T-cell (primary cell): ENCODE measurements at places on chromosomes 5 and 9. TPM values are rescaled to one million over a fixed set of nuclear protein-coding genes. Genes with fewer than 3 reads are reported as not detected.

GOLGA2 gene
- 49.7 TPM for total RNA-seq

DNA sequence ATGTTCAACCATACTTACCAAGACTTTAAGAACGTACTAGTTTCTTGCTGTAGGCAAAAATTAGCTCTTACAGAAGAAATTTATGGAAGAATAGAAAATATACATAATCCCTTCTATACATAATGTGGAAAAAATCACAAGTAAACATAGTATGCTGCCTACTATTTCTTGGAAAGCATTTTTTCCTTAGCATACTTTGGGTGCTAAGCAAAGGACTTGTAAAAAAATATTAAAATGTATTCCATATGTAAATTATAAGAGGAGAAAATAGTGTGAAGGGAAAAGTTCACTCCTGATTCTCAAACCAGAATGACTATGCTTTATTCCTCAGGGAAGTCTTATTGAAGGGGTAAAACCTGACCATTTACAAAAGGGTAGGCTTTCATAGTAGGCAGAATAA, 243.8 kb upstream of the VLDLR start:
- H3K27ac ChIP-seq, result no peak overlapping the region
- no peak for DNase-seq
- no peak overlapping the region for H3K4me3 ChIP-seq
- H3K27me3 ChIP-seq, result no peaks in the 10 kb centered on the region

GRCh38 chr5:131254741-131255140, 9.1 kb upstream of the CDC42SE2 start:
- peaks cover 62% of the 10 kb centered on the region for H3K4me1 ChIP-seq
- no peak for DNase-seq
- no peaks in the 10 kb centered on the region for H3K27me3 ChIP-seq

GPR150 gene
- 1.2 TPM for total RNA-seq

DNA sequence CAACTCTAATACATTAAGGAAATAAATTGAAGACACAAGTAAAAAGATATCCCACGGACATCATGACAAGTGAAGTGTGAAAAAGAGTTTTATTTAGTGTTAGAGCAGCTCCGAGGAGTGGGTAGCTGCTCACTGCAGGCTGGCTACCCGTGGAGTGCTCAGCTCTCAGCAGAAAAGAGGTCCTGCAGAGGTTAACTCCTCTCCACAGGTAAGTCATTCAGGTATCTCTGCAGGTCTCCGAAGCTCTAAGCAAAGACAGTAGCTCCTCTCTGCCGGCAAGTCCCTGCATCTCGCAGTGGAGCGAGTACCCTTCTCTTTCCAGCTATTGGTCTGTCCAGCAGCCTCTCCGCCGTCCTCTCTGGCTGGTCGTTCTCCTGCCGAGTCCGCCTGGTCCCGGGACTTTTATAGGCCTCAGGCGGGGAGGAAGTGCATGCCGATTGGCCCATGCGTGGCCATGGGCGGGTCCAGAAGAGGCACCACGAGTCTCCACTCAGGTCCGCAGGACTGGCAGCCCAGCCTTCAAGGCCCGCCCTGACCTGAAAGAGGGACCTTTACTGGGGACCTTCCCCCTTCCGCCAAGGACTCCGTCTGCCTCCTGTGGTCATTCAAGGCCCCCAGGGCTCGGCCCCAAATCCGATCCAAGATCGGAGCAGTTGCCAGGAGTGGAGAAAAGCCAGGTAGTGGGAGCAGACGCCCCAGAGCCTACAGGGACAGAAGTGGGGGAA, 29.9 kb downstream of the BTNL9 start:
- H3K4me3 ChIP-seq, result no peak overlapping the region
- H3K27me3 ChIP-seq, result peaks cover 3% of the 10 kb centered on the region
- H3K4me1 ChIP-seq, result no peaks in the 10 kb centered on the region
- no peak overlapping the region for H3K27ac ChIP-seq
- H3K36me3 ChIP-seq, result no peaks in the 10 kb centered on the region

COL23A1 gene
- total RNA-seq, result not detected

SPINK7 gene
- total RNA-seq, result not detected

- H3K27me3 ChIP-seq, result no peaks in the 10 kb centered on the region
- H3K36me3 ChIP-seq, result no peaks in the 10 kb centered on the region
- no peak overlapping the region for H3K27ac ChIP-seq
- H3K4me1 ChIP-seq, result no peaks in the 10 kb centered on the region
- no peak overlapping the region for H3K4me3 ChIP-seq
These were observed 14.2 kb upstream of the AGGF1 start for GRCh38 chr5:77015938-77016569.

SOHLH1 gene
- not detected for total RNA-seq

- no peak overlapping the region for H3K27ac ChIP-seq
- no peaks in the 10 kb centered on the region for H3K4me1 ChIP-seq
- no peaks in the 10 kb centered on the region for H3K27me3 ChIP-seq
These were observed 1888.9 kb upstream of the CDH6 start for GRCh38 chr5:29304545-29304944.

- no peak overlapping the region for H3K27ac ChIP-seq
- no peak overlapping the region for H3K4me3 ChIP-seq
- no peaks in the 10 kb centered on the region for H3K36me3 ChIP-seq
- no peaks in the 10 kb centered on the region for H3K4me1 ChIP-seq
These were observed 97.8 kb downstream of the TSSK1B start for GRCh38 chr5:113336975-113337374.

GRCh38 chr5:32143617-32144377, 30.3 kb downstream of the GOLPH3 start:
- no peaks in the 10 kb centered on the region for H3K4me1 ChIP-seq
- H3K4me3 ChIP-seq, result no peak overlapping the region
- DNase-seq, result no peak
- no peak overlapping the region for H3K27ac ChIP-seq
- no peaks in the 10 kb centered on the region for H3K27me3 ChIP-seq

DNA sequence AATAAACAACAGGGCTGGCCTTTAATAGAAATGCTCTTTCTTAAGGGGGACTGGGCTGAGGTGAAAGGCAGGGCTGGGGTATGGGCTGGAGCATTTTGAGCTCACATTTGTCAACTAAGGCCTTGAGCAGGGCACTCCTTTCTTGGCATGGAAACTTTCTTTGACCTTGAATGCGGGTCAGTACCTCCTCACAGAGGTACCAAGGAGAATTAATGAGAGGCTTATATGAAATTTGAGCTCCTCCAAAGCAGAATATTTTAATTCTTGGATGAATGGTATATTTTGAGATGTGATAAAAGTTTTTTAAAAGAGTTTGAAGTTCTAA, 3.1 kb downstream of the CYSTM1 start:
- H3K4me1 ChIP-seq, result peaks cover 8% of the 10 kb centered on the region
- no peaks in the 10 kb centered on the region for H3K36me3 ChIP-seq
- peaks cover 7% of the 10 kb centered on the region for H3K27me3 ChIP-seq
- H3K27ac ChIP-seq, result no peak overlapping the region

GRCh38 chr5:172881691-172882370, 47.8 kb downstream of the ERGIC1 start:
- peak; percentile 4 for DNase-seq
- H3K4me1 ChIP-seq, result no peaks in the 10 kb centered on the region
- H3K27ac ChIP-seq, result no peak overlapping the region
- no peaks in the 10 kb centered on the region for H3K27me3 ChIP-seq
- H3K36me3 ChIP-seq, result peaks cover 3% of the 10 kb centered on the region

DNA sequence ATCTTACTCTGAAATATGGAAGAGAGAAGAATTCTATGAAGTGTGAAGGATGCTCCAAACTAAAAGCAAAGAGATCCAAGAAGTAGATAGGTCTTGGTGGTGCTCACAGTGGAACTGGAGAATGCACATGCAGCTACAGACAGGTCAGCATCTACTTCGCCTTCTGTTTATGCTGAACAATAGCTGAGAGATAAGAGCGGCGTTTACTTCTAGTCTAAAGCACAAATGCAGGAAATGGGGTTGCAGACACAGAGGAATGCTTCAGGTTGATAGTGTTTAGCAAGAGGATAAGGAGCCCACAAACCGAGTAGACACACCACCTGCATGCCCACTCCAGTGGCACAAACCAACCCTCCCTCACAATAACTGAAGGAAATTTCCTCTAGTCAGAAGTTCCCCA, 180.0 kb upstream of the RGMB start:
- no peaks in the 10 kb centered on the region for H3K27me3 ChIP-seq
- DNase-seq, result no peak
- H3K36me3 ChIP-seq, result no peaks in the 10 kb centered on the region
- H3K27ac ChIP-seq, result no peak overlapping the region
- no peaks in the 10 kb centered on the region for H3K4me1 ChIP-seq
- no peak overlapping the region for H3K4me3 ChIP-seq

- no peak overlapping the region for H3K4me3 ChIP-seq
- no peak overlapping the region for H3K27ac ChIP-seq
- H3K4me1 ChIP-seq, result no peaks in the 10 kb centered on the region
- DNase-seq, result no peak
- H3K27me3 ChIP-seq, result no peaks in the 10 kb centered on the region
- peaks cover 6% of the 10 kb centered on the region for H3K36me3 ChIP-seq
These were observed 98.6 kb downstream of the RXRA start for GRCh38 chr9:134424818-134425217.

DNA sequence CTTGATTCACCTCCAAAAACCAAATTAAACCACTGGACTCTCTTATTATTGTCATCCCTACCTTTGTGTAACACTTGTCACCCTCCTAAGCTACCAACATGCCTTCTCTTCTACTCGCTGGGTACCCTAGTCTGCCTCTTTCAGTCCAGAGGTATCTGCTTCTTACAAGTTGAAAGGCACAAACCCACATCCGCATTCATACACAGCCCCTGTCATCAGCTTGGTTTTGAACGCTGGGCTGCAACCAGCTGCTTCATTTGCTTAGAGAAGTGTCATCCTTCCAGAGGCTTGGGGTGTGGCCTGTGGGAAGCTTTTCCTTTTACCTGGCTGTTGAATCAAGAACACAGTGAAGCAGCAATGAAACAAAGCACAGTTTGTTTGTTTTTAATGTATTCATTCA, 138.8 kb upstream of the WWC1 start:
- no peak for DNase-seq
- H3K4me3 ChIP-seq, result no peak overlapping the region
- H3K27ac ChIP-seq, result no peak overlapping the region
- no peaks in the 10 kb centered on the region for H3K36me3 ChIP-seq
- no peaks in the 10 kb centered on the region for H3K4me1 ChIP-seq

DNA sequence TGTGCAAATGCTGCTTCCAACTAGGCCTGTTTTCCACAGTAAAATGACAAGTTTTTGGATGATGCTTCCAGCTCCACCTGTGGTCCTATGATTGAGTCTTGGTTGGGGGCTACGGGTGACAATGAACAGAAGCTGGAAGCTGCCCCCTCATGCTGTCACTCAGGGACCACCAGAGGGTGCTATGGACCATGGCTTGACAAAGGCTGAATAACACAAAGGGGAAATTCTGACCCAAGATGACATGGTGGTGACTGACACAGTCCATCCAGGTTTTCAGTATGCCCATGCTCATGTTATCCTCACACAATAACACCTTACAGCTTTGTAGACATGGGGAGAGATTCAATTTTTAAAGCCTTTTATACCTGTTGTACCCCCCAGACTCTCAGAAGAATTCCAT, 23.9 kb upstream of the SAP30L start:
- DNase-seq, result no peak
- H3K4me1 ChIP-seq, result no peaks in the 10 kb centered on the region
- no peaks in the 10 kb centered on the region for H3K27me3 ChIP-seq
- no peaks in the 10 kb centered on the region for H3K36me3 ChIP-seq
- H3K4me3 ChIP-seq, result no peak overlapping the region

DNA sequence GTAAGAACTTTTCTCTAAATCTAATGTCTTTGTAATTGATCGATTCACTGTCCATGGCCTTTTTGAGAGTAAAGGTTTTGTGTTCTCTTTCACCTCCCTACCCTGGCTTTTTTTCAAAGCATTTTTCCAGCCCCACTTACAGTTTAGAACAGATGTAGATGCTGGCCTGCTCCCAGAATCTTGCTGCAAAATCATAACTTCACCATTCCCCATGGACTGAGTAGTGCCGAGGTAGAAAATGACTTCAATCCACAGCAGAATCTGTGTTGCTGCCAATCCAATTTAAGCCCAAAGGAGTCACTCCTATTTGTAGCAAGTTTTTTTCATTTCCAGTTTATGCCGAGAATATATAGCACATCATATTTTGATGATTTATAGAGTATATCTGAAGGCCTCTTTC, 46.5 kb upstream of the CEMIP2 start:
- H3K4me1 ChIP-seq, result peaks cover 5% of the 10 kb centered on the region
- no peak overlapping the region for H3K27ac ChIP-seq
- H3K27me3 ChIP-seq, result no peaks in the 10 kb centered on the region
- H3K36me3 ChIP-seq, result no peaks in the 10 kb centered on the region
- no peak for DNase-seq

PCDHGB2 gene
- 0.62 TPM for total RNA-seq

WDR31 gene
- 1.6 TPM for total RNA-seq

DNA sequence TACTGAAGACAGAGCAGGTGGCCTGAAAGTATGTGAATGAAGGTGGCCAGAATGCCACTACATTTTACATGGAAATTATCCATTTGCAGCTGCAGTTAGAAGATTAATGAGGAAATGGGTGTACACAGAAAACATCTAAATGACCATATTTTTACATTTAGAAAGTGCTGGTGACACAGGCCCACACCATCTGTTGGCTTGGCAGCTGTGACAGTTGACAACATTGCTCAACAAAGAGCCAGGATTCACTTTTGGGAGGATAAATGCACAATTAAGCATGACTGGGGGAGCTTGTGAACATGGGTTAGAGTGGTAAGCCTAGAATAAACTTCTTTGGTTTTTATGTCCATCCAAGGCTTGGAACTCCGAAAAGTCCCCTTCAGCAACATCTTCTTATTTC, 360.5 kb downstream of the KCTD16 start:
- H3K36me3 ChIP-seq, result no peaks in the 10 kb centered on the region
- H3K4me3 ChIP-seq, result no peak overlapping the region
- no peaks in the 10 kb centered on the region for H3K4me1 ChIP-seq
- H3K27ac ChIP-seq, result no peak overlapping the region
- no peak for DNase-seq
